ENCODE measurements at places on chromosomes 7 and 10.
A peak's percentile ranks its signal among the peaks of the same experiment; 100 is the strongest.

DNA sequence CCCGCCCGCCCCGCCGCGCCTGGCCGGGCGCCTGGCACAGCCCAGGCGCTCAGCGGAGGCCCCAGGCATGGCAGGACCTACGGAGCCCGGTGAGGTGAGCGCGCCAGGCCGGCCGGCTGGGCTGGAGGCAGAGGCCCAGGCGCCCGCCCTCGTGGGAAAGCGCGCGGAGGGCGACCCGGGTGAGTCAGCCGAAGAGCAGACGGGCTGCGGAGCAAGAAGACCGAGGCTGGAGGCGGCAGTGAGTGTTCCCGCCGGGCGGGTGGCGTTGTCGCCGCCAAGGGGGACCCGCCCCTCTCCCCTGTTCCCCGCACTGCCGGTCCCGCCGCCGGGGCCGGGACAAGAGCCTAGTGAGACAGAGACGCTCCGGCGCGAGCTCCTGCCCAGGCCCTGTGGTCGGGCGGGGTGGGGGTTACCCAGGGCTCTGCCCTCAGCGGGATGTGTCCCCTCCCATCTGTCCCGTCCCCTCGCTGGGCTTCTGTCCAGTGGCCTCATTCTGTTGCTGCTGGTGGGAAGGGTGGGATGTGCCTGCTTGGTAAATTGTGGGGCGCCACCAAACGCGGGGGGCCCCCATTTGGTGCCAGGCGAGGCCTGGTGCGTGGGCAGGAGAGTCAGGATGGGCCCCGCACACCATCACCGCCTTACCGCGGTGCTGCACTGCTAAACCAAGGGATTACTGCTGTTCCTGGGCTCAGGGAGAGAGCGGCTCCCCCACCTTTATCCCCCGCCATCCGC lies 17.0 kb upstream of the NODAL start:
- DNase-seq = peak; percentile 66

- DNase-seq = peak; percentile 94
Observed at GRCh38 chr10:129953119-129954051, 10.7 kb downstream of the EBF3 start.

DNA sequence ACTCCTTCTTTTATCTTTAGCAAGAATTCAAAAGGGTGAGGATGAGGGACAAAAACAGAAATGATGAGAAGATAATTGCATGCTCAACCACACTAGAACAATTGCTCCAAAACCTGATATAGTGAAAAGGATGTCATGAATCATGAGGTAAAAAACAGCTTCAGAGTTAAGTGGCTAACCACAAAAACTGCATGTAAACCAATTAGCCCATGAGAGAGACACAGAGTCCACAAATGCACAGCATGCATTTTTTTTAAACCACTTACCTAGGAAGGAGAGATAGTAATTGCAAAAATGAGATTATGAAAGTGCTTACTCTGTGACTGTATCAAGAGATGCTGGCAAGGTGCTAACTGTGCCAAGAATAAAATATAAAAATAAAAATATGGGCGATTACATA lies 132.9 kb downstream of the MBL2 start:
- peak; percentile 65 for DNase-seq

DNA sequence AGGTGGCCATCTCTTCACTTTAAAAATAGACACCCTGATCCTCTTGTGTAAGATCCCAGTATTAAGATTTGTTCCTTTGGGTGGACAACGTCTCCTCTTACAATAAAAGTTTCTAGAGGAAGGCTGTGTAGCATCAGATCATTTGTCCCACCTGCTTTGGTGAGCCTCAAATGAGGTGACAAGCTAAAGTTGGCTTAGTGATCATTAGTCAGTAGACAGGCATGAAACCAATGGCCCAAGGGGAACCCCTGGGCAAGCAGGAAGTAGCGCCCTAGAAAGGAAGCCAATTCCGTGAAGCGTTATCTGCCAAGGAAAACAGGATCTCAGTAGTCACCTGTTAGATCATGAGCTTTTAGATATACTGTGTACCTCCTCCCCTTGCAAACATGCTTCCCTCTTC lies 66.8 kb downstream of the PCGF5 start:
- peak; percentile 5 for DNase-seq

- no peak for DNase-seq
Observed at GRCh38 chr10:132304756-132305509, 2.8 kb downstream of the STK32C start.

- DNase-seq = no peak
Observed at GRCh38 chr7:17697128-17697881, 243.0 kb downstream of the SNX13 start.

DNA sequence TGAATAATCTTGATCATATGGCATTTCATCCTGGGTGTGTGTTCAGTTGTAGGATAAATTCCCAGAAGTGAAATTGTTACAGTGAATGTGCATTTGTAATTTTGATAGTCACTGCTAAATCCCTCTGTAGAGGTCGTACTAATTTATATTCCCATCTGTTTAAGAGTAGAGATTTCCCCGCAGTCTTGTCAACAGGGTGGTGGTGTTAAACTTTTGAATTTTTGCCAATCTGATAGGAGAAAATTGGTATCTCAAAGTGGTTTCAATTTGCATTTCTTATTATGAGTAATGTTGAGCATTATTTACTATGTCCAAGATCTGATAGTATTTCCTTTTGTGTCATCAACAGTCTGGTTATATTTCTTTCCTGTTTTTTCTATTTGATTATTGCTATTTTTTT lies 101.7 kb downstream of the AUTS2 start:
- no peak for DNase-seq

- DNase-seq = no peak
Observed at GRCh38 chr7:116829041-116829440, 33.3 kb upstream of the CAPZA2 start.

GRCh38 chr7:102814025-102814471 lies 65.2 kb downstream of the FAM185A start:
- peak; percentile 36 for DNase-seq

- no peak for DNase-seq
Observed at GRCh38 chr7:34900891-34901513, 136.3 kb downstream of the DPY19L1 start.

- peak; percentile 14 for DNase-seq
Observed at GRCh38 chr10:33067917-33068316, 109.9 kb upstream of the ITGB1 start.

- DNase-seq = no peak
Observed at GRCh38 chr7:116843378-116843777, 19.0 kb upstream of the CAPZA2 start.

GRCh38 chr10:23195846-23196600 lies 3.9 kb downstream of the PTF1A start:
- no peak for DNase-seq

GRCh38 chr7:43933902-43934560 lies 7.8 kb downstream of the UBE2D4 start:
- no peak for DNase-seq

DNA sequence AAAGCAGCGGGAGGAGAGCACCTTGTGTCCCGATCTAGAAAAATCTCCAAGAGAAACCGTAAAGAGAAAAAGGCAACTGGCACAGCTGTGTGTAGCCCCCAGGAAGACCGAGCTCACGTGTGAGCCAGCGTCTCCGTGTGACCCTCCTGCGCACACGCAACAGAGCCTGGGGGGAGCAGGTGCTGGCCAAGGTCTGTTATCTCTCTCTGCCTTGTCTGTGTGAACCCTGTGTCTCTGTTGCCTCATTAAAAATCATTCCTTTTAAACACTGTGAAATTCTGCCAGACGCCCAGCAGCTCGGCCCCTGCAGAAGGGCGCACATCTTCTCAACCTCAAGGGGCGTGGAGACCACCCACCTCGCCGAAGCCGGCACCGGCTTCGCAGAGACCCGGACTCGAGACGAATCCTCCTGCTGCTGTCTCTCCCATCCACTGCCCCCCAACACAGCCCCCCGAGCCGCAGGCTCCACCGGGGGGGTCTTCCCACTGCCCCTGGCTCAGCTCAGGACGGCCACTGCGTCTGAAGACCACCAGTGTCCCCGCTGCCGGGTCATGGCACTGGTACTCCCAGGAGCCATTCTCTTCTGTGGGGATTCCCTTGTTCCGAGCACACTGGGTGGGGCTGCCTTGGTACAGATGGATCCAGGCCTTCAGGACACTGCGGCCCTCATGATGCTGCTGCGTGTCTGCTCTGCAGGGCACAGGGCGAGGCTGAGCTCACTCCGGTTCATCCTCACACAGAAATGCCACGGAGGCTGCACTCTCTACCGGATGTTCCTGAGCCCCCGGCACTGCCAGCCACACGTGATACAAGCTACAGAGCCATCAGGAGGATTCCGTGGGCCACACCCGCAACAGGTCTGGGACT lies 94.3 kb upstream of the DNAAF5 start:
- DNase-seq = no peak

DNA sequence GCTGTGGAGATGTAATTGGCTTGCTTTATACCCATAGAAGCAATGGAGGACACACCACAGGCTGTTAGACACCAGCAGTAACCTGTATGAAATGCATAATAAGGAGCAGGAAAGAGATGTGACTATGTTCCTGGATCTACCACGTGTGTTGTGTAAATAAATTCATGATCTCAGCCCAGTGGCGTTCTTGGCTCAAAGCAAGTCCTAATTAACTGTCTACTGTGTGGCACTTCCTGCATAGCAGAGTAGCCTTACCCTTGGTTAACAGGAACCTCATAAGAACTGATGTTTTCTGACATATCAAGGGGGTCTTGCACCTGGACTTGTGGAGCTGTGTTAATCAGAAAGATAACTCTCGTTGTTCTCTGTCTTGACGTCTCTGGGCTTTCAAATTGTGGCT lies 25.7 kb upstream of the FAM180A start:
- peak; percentile 73 for DNase-seq

DNA sequence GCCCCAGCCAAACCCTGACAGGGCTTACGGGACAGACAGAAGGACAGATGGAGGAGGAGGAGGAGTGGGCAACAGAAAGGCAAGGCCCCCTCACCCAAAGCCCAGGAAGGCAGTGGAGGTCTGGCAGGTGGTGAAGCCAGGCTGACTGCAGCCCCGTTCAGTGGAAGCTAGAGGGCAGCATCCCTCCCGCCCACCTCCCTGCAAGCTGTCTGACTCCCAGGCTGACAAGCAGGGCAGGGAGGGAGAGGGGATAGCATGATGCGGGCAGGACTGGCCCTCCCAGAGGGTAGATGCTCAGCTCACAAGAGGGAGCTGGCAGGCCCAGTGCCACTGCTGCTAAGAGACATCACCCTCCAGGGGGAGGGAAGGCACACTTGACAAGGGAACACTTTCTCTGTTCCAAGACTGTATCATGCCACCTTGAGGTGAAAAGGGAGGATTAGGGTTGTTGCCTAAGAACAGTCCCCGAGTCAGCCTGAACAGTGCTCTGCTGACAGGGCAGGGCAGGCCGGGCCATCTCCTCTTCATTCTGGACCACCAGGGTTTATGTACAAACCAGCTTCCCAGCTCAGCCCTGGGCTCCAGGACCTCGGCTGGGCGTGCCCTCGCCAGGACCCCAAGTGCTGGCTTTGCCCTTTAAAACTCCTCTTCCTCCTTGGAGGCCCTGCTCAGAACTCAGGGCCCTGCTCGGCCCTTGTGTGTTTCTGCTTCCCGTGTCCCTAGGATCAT lies 61.8 kb downstream of the RASGEF1A start:
- peak; percentile 45 for DNase-seq

Data from AG10803 (cell line).